ENCODE measurements at places on chromosomes 3 and 15.
A peak's percentile ranks its signal among the peaks of the same experiment; 100 is the strongest.

- no peak for ATAC-seq
Observed at GRCh38 chr15:67915461-67916374, 75.9 kb upstream of the RNU6-1 start.

DNA sequence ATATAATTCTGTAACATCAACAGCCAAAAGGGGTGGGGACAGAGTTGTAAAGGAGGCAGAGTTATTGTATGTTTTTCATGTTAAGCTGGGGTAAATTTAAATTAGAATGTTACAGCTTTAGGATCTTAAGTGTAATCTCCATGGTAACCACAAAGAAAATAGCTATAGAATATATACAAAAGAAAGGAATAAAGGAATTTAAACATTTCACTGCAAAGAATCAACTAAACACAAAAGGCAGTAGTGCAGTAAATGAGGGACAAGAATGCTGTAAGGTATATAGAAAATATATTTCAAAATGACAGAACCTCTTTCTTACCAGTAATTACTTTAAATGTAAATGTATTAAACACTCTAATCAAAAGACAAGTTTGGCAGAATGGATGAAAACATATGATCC lies 361.7 kb downstream of the SLC9A9 start:
- no peak for ATAC-seq

DNA sequence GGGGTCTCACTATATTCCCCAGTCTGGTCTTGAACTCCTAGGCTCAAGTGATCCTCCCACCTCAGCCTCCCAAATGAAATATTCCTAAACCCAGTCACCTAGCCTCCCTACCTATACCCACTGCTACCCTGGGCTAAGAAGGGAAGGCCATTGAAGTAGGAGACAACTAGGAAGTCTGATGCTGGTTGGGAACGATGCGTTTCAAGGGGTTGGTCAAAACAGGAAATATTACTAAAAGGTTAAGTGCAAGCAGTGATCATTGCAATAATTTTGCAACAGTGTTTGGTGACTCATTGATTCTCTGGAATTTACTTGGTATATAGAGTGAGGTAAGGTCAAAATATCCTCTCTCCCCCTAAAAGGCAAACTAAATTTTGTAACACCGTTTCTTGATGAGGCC lies 4.6 kb upstream of the UQCRC1 start:
- ATAC-seq, result peak; percentile 62

- peak; percentile 70 for ATAC-seq
Observed at GRCh38 chr3:197151580-197151979, 122.0 kb upstream of the MELTF start.

GRCh38 chr3:189794518-189794917 lies 163.3 kb downstream of the TP63 start:
- no peak for ATAC-seq

DNA sequence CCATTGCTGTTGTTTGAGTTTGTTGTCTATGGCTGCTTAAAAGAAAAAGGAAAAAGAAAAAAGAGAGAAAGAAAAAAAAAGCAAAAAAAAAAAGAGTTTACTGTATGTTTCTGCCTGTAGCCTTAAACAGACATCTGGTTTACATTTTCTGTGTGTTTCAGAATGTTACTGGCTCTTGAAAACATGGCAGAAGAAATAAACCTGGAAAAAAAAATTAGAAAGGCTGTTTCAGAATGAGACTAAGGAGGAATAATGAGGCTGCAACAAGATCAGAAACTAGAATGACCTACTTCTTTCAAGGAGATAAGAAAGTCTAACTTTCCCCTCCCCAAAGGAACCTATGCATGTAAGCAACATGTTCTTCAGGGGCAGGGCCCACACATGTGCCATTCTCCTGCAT lies 292.1 kb downstream of the DIPK2A start:
- ATAC-seq, result no peak

Measured in esophagus mucosa (tissue), 1 donor.